Melanocyte of skin (primary cell): ENCODE measurements at places on chromosomes 3 and 15. TPM values are rescaled to one million over a fixed set of nuclear protein-coding genes. Genes with fewer than 3 reads are reported as not detected.

GPR160 gene
- 2.1 and 3.6 TPM in 2 replicates for total RNA-seq

CCDC191 gene
- 2.1 and 2.9 TPM in 2 replicates for total RNA-seq

UBAP1L gene
- 5.2 and 10.5 TPM in 2 replicates for total RNA-seq

PPP1R14D gene
- not detected in 2 replicates for total RNA-seq

ERC2 gene
- under 0.01 TPM in 1 of 2 replicates, not detected in the other for total RNA-seq

GNB5 gene
- 18.0 and 23.6 TPM in 2 replicates for total RNA-seq

C3orf52 gene
- 6.5 and 12.4 TPM in 2 replicates for total RNA-seq

PCYT1A gene
- total RNA-seq: 97.9 and 110 TPM in 2 replicates

ZBED2 gene
- total RNA-seq: under 0.01 TPM in 1 of 2 replicates, not detected in the other

ZNF660 gene
- total RNA-seq: 1.00 and 1.2 TPM in 2 replicates

EPB42 gene
- not detected in 2 replicates for total RNA-seq

ADGRG7 gene
- total RNA-seq: 0.15 TPM in 1 of 2 replicates, not detected in the other

TTC23 gene
- 35.8 and 39.6 TPM in 2 replicates for total RNA-seq

SLC22A14 gene
- under 0.01 and 0.15 TPM in 2 replicates for total RNA-seq

EIF1B gene
- total RNA-seq: 17.0 and 21.3 TPM in 2 replicates

FAM43A gene
- total RNA-seq: 9.1 and 20.0 TPM in 2 replicates

TUSC7 gene
- total RNA-seq: not detected in 2 replicates

FAM162A gene
- 14.3 and 20.5 TPM in 2 replicates for total RNA-seq

PRSS50 gene
- total RNA-seq: not detected in 2 replicates
